Effector memory CD8-positive, alpha-beta T cell (primary cell): ENCODE measurements at places on chromosomes 5 and 9.

- no peak overlapping the region for H3K4me3 ChIP-seq
- H3K36me3 ChIP-seq = no peaks in the 10 kb centered on the region
- no peak overlapping the region for H3K27ac ChIP-seq
Measured at GRCh38 chr5:76805821-76806505, 12.9 kb upstream of the F2RL1 start.

- H3K27ac ChIP-seq = no peak overlapping the region
- H3K36me3 ChIP-seq = no peaks in the 10 kb centered on the region
- H3K27me3 ChIP-seq = peaks cover 7% of the 10 kb centered on the region
- H3K4me3 ChIP-seq = no peak overlapping the region
- peaks cover 4% of the 10 kb centered on the region for H3K4me1 ChIP-seq
Measured at GRCh38 chr5:142404046-142404477, 79.2 kb upstream of the SPRY4 start.

DNA sequence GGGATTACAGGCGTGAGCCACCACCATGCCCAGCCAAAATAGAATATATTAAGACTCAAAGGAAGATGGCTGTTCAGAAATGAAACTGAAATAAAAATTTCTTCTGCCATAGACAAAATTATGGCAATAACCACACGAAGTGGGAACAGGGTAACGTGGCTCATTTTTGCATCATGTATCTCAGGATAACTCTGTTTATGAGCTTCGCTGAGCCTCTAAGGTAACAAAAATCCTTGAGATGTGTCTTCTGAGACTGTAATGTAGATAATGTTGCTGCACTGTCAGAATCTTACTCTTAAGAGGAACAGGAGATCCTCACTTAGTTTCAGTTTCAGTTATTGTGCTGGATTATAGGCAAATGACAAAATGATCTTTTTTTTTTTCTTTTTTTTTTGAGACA lies 153.8 kb downstream of the GOLPH3 start:
- no peak for DNase-seq
- H3K4me1 ChIP-seq = no peaks in the 10 kb centered on the region
- H3K27ac ChIP-seq = no peak overlapping the region
- peaks cover 9% of the 10 kb centered on the region for H3K27me3 ChIP-seq
- no peaks in the 10 kb centered on the region for H3K36me3 ChIP-seq

DNA sequence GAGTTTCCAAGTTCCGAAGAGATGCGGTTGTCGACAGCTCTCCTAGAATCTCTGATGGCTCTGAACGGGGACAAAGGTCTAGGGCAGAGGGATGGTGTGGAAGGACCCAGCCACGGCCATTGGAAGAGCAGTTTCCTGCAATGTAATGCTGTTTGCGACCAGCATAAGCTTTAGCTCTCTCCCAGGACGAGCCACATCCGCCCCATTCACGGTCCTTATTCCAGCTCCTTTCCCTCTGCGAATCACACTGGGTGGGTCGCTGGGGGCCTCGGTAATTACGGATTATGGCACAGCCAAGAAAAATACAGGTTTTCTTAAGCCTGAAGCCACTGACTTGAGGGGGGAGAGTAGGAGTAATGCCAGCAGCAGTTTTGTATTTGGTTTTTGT lies 22.7 kb downstream of the ANXA2R start:
- DNase-seq = no peak
- H3K27me3 ChIP-seq = no peaks in the 10 kb centered on the region

- H3K36me3 ChIP-seq = no peaks in the 10 kb centered on the region
- DNase-seq = no peak
- no peaks in the 10 kb centered on the region for H3K4me1 ChIP-seq
- no peak overlapping the region for H3K27ac ChIP-seq
- H3K4me3 ChIP-seq = no peak overlapping the region
Measured at GRCh38 chr5:126921241-126922091, 108.9 kb downstream of the MARCHF3 start.

GRCh38 chr5:133496631-133497030 lies 115.7 kb downstream of the FSTL4 start:
- H3K27ac ChIP-seq = no peak overlapping the region
- no peaks in the 10 kb centered on the region for H3K36me3 ChIP-seq
- no peak overlapping the region for H3K4me3 ChIP-seq
- no peak for DNase-seq
- peaks cover 50% of the 10 kb centered on the region for H3K27me3 ChIP-seq
- H3K4me1 ChIP-seq = peaks cover 2% of the 10 kb centered on the region

GRCh38 chr9:18208166-18209059 lies 265.5 kb upstream of the ADAMTSL1 start:
- H3K4me3 ChIP-seq = no peak overlapping the region
- no peaks in the 10 kb centered on the region for H3K36me3 ChIP-seq
- no peaks in the 10 kb centered on the region for H3K27me3 ChIP-seq
- no peak overlapping the region for H3K27ac ChIP-seq
- no peaks in the 10 kb centered on the region for H3K4me1 ChIP-seq

DNA sequence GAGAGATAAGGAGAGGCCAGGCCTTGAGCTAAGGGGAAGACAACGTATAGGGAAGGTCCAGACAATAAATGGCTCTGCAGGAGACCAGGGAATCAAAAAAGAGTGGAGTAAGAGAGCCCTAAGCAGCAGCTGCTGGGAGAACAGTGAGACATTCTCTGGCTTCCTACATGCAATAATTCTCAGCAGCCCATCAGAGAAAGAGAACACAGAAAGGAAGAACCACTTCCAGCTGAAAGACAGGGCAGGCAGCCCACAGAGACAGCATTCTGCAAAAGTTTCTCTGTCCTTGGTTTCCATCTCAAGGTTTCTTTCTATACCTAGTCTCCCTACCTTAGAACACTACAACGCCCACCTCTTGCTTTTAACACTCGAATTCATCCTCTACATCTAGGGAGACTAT lies 189.9 kb downstream of the DEPDC1B start:
- no peaks in the 10 kb centered on the region for H3K27me3 ChIP-seq
- H3K27ac ChIP-seq = no peak overlapping the region
- DNase-seq = no peak
- no peaks in the 10 kb centered on the region for H3K4me1 ChIP-seq
- no peaks in the 10 kb centered on the region for H3K36me3 ChIP-seq

DNA sequence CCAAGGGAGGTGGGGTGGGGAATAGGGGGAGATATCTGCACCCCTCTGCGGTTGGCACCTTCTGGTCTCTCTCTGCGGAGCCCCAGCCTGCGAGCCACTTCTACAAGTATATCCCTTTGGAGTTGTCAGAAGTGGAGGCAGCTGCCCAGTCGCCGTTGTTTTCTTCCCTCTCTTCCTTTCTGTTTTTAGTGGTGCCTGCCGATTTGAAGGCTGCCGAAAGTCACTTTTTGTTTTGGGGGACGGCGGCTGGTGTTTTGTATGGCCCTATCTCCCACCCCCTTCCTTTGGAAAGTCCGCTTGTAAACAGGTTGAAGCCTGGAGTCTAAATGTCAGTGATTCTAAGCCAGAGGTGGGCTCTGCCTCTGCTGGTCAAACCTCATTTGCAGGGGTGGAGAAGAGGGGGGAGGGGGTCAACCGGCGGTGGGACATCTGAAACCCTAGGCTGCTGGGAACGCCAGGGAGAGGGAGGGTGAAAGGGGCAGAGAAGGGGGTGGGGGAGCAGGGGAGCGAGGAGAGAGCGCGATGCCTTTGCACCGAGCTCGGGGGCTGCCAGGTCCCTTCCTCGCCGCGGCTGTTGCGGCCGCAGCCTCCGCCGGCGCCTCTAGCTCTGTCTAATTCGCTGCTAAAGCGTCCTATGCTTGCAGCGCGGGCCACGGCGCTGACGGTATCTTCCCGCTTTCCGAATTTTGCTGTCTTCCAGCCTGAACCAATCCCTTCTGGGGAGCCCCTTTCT lies at the start of gene FGF10:
FGF10 (minus strand) TSS at position 331 of the 733 bp plus-strand sequence. CDS start 738 bp downstream, outside the sequence.
- H3K27me3 ChIP-seq = peaks cover 22% of the 10 kb centered on the region
- no peak within 1 kb of the TSS for H3K4me3 ChIP-seq
- no peak within 1 kb of the TSS for H3K27ac ChIP-seq
- no peaks in the 10 kb centered on the region for H3K36me3 ChIP-seq
- no peak for DNase-seq

DNA sequence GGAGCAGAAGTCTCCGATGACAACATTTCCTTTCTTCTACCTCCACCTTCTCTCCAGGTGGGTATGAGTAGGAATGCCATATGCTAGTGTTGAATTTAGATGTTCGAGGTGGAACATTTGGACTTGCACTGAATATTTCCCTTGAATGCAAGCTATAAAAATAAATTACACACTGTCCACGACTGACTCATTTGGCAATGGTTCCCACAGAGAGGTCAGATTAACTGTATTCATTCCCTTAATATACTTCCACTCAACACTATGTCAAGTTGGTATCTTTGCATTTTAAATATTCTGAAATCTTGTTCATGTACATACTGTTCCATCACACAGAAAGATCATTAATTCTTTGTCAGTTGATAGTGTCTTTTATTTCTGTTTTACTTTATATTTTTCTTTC lies 222.6 kb upstream of the PIK3R1 start:
- no peaks in the 10 kb centered on the region for H3K4me1 ChIP-seq
- H3K36me3 ChIP-seq = no peaks in the 10 kb centered on the region
- no peak overlapping the region for H3K4me3 ChIP-seq
- no peak for DNase-seq
- H3K27me3 ChIP-seq = peaks cover 8% of the 10 kb centered on the region

DNA sequence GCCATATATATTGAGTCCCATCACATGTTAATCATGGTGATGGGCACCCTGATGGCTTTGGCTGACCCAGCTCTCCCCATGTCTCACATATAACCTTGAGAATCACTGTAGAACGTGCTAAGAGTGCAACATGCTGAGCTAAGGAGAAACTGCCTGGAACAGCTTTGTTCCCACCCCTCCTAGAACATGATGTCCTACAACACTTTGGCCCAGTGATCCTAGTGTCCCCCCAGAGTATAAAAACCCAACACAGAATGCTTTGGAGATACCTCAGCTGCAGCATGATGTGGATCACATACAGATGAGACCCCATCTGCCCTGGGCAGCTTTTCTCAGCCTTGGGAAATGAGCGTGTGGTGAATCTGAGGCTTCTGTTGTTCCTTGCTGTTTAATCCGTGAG lies 343.5 kb downstream of the NFIB start:
- DNase-seq = no peak
- H3K4me3 ChIP-seq = no peak overlapping the region
- H3K4me1 ChIP-seq = no peaks in the 10 kb centered on the region
- no peaks in the 10 kb centered on the region for H3K27me3 ChIP-seq
- H3K36me3 ChIP-seq = no peaks in the 10 kb centered on the region

- peak; percentile 89 for DNase-seq
- H3K27me3 ChIP-seq = peaks cover 39% of the 10 kb centered on the region
- peak within 1 kb of the TSS; percentile 98 for H3K4me3 ChIP-seq
Measured at GRCh38 chr9:99821396-99822108, at the start of gene NR4A3. TSS of gene NR4A3 (plus strand) at chr9:99821885. CDS start at chr9:99828043, 6,158 bp downstream.

DNA sequence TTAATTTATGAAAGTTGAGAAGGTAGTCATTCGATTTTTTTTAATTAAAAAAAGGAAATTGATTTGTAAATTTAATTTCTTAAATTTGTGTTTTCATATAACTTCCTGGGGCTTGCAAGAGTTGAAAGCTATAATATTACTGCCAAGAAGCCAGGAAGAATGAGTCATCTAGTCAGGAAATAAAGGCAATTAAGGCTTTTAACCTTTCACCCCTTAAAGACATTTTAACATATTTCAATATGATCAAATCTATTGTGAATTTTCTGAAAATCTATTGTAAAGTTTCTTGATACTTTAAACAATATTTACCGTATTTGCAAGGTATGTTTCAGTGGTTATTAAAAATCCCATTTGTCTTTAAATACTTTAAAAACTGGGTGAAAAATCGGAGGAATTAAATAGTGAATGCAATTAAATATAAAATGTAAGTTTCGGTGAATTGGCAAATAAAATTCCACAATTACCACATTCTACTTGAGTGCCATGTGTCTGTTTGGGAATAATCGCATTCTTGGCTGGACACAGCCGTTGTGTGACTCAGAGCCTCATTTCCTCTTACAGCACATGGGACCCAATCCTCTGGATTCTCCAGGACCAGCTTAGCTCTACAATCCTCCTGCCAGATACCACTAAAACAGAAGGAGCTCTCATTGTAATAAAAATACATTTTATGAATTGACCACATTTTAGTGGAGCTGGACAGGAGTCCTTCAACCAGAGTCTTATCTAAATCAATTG lies 310.7 kb downstream of the HCN1 start:
- H3K4me1 ChIP-seq = no peaks in the 10 kb centered on the region
- no peak for DNase-seq
- H3K36me3 ChIP-seq = no peaks in the 10 kb centered on the region
- H3K27me3 ChIP-seq = no peaks in the 10 kb centered on the region
- no peak overlapping the region for H3K4me3 ChIP-seq

DNA sequence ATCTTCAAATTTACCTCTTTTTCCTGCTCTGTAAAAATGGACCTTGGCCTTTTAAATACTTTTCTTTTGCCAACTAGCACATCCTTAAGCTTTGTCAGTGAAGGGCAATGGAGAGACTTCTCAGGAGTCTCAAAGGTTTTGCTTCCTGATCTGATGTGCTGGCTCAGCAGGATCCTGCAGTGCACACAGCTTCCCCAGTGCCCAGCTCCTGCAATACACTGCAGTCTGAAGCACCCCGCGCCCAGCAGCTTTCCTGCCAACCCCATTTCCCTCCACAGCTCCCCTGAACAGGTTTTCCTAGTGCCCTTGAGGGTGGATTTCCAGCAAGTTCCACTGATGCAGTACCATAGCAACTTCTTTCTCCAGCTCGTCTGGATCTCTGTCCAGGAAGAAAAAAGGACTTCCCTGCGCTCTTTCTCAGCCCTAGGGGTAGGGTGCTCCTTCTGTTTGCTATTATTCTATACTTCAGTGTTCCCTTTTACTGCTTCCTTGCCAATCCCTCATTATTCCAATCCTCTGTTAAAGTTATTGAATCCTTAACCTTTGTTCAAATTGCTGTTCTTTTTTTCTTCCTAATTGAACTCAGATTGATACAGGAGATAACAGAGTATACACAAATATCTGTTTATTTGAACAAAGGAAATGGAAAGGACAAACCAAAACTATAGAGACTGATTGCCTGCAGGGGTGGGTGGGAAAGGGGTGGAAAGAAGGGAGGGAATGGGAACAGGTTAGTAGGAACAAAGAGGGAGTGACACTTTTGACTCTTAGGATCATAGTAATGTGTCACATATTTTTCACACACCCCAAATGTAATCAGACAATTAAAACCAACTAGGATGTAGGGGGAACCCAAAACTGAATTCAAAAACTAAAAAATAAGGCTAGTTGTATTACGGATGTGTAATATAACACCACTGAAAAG lies 8.5 kb downstream of the SNAPC3 start:
- H3K36me3 ChIP-seq = peaks cover 55% of the 10 kb centered on the region
- DNase-seq = no peak
- H3K4me3 ChIP-seq = no peak overlapping the region
- peak overlapping the region; percentile 4 for H3K27ac ChIP-seq
- H3K4me1 ChIP-seq = peaks cover 35% of the 10 kb centered on the region
- no peaks in the 10 kb centered on the region for H3K27me3 ChIP-seq

GRCh38 chr9:98121058-98121457 lies 2.0 kb upstream of the TRIM14 start:
- H3K27me3 ChIP-seq = no peaks in the 10 kb centered on the region
- H3K27ac ChIP-seq = peak overlapping the region; percentile 95
- H3K4me3 ChIP-seq = peak overlapping the region; percentile 96
- H3K4me1 ChIP-seq = peaks cover 49% of the 10 kb centered on the region
- H3K36me3 ChIP-seq = peaks cover 23% of the 10 kb centered on the region

GRCh38 chr5:72392326-72392733 lies 72.2 kb downstream of the PTCD2 start:
- no peaks in the 10 kb centered on the region for H3K36me3 ChIP-seq
- no peaks in the 10 kb centered on the region for H3K4me1 ChIP-seq
- H3K27me3 ChIP-seq = peaks cover 34% of the 10 kb centered on the region
- H3K4me3 ChIP-seq = no peak overlapping the region
- no peak for DNase-seq
